Fibroblast of villous mesenchyme (primary cell): ENCODE measurements at places on chromosomes 11 and 22. TPM values are rescaled to one million over a fixed set of nuclear protein-coding genes. Genes with fewer than 3 reads are reported as not detected.

The MYO18B gene
- under 0.01 and 1.9 TPM in 2 replicates for total RNA-seq

The MB gene
- total RNA-seq = not detected in 2 replicates

The ZNF74 gene
- total RNA-seq = 10.3 and 10.8 TPM in 2 replicates

The SMDT1 gene
- total RNA-seq = 5.2 and 6.1 TPM in 2 replicates

The OR5B2 gene
- total RNA-seq = not detected in 2 replicates

The FADS3 gene
- 94.7 and 126 TPM in 2 replicates for total RNA-seq

The LINC01488 gene
- not detected in 2 replicates for total RNA-seq

The KCNJ11 gene
- not detected in 2 replicates for total RNA-seq

The PLEKHB1 gene
- under 0.01 TPM in 1 of 2 replicates, not detected in the other for total RNA-seq

The TIMM10B gene
- 44.1 and 49.7 TPM in 2 replicates for total RNA-seq

The CCDC86 gene
- total RNA-seq = 11.2 and 13.5 TPM in 2 replicates

DNA sequence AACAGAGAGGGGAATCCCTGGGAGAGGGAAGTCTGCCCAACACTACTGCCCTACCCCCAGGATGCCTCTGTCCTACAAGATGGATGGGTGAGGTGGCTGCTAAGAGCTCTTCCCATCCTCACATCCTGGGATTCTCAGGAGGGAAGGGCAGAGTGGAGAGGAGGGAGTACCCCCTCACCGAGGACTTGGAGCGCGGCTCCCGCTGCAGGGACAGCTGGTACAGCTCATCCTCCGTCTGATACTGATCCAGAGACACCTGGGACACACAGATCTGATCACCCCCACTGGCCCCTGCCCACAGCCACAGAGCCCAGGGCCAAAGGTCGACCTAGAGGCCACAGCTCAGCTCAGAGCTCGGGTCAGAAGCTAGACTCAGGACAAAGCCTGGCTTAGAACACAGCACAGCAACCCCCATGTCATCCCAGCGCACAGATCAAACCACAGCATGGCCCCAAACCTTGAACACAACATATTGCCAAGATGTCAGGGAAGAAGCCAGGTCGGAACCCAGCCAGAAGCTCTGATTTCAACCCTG, 8.2 kb downstream of the RASGRP2 start:
- no peak for DNase-seq

DNA sequence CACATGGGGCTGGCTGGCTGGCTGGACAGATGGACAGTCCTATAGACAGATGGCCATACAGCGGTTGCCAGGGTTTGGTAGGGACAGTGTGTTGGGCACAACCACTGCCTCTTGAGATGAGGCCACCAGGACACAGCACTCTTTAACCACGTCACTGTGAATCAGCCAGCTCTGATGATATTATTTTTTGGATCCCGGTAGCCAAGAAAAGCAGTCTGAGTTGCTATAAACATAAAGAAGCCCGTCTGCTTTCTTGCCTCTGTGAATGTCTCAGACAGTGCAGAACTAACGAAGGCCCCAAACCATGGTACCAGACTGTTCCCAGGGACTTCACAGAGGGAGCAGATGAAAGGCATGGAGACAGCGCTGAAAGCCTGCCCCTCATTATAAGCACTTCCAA, 115.9 kb upstream of the CSNK2A3 start:
- no peak for DNase-seq

DNA sequence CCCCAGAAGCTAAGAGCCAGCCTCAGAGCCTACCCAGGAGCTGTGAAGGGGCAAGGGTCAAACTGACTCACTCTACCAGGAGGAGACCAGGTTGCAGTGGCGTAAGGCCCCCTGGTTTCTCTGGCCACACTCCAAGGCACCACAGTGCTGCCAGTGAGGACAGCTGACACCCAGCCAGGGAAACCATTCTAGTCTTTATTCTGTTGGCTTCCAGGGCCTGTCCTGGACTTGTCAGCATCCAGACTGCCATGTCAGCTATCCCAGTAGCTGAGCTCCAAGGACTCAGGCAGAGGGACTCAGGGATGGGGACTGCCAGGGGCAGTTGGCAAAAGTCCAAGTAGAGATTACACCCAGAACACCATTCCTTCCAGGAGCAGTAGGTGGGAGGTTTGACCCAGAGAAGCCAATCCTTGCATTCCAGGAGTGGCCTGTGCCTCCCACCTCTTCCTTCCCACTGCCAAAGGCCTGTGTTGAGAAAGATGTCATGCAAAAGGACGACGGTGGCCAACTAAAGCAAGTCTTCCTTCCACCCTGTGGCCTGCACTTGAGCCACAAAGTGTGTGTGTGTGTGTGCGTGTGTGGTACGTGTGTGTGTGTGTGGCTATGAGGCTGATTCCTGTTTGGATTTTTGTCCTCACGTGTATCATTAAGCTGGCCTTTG, 3.6 kb upstream of the MAPK8IP1 start:
- peak; percentile 16 for DNase-seq

DNA sequence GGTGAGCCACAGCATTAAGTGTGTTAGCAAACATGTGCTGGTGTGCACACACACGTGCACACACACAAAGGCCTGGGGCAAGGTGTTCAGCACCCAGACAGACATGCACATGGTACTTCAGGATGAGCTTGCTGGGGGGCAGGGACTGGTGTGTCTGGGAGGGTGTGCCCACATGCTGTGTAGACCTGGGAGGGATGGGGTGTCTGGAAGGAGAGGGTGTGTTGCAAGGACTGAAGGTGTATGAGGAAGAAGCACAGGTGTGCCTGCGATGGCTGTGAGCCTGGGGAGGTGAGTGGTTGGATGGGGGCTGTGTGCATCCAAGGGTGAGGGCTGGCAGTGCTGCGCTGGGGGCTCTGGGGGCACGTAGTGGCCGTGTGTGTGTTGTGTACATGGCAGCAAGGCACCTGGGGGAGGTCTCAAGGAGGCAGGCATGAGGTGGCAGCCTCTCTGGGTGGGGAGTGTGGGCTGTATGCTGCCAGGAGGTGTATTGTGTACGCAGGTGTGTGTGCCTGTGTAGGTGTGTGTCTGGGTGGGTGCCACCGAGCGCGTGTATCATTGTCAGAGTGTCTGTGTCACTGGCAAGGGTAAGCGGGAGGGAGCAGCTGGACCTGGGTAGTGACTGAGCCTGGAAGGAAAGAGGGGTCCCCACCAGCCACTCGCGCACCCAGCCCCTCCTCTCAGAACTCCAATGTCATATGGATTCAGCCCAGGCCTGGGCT, 2.2 kb downstream of the NRXN2 start:
- no peak for DNase-seq

DNA sequence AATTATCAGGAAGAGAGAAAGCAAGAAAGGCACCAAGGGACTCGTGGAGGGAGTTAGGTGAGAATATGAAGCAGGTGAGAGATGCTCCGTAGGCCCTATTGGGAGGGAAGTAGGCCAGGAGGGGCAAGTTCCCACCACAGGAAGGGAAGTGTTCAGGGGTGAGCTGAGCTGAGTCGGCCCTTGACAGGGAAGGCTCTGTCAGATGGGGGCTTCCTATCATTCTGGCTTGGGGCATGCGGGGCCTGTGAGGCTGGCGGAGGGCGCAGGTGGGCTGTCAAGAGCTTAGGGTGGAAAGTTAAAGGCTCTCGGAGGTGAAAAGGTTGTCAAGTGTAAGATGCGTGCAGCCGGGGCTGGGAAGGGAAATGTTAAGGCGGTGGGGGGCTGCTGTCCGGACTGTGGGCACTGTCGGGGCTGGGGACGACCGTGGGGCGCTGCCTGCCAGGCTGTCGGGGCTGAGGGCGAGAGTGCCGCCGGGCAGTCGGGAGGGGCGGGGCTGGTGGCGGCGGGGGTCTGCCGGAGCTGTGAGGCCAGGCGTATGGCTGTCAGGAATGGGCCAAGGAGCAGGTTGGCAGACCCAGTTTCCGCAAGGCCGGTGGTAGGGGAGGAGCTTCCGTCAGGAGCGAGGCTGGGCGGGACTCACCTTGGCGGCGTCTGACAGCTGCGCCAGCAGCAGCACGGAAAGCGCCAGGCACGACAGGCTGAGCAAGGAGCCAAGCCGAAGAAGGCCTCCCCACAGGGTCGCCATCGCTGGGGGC, 496 bp downstream of the TMEM9B start:
- no peak for DNase-seq

- no peak for DNase-seq
Measured at GRCh38 chr22:43482318-43482625, 70.5 kb downstream of the MPPED1 start.

GRCh38 chr22:22872722-22873708, 14.6 kb upstream of the IGLL5 start:
- no peak for DNase-seq

- DNase-seq = no peak
Measured at GRCh38 chr11:44701276-44701675, 25.5 kb upstream of the TSPAN18 start.

DNA sequence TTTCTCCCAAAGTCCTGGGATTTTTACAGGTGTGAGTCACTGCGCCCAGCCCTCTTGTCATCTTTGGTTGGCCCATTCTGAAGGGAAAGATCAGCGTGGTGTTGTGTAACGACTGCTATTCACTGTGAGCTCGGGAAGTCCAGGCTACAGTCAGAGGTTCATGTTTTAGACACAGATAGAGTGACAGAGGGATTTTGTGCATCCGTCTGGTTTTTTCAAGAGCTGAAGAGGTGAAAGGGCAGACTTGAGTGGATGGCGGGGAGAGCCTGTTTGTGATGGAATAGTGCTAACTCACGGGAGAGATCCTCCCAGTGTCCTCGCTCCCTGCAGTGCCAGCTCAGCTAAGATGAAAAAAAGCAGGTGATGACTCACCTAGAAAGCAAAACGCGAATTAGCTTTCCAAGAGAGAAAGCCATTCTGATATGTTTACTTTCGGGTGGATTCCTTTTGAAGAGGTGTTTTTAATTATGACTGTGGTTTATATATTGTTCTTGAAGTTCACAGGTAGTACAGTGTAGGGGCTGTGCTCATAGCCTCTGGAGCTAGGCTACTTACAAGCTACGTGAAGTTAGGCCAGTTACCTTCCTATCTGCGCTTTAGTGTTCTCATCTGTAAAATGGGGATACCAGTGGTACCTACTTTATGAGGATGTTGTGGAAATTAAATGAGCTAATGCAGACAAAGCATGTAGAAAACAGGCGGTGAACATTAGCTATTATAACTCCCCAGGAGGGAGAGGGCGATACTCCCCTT, 67.2 kb downstream of the C11orf91 start:
- peak; percentile 45 for DNase-seq

GRCh38 chr11:124405581-124405980, 6.8 kb upstream of the OR8B3 start:
- DNase-seq = no peak

DNA sequence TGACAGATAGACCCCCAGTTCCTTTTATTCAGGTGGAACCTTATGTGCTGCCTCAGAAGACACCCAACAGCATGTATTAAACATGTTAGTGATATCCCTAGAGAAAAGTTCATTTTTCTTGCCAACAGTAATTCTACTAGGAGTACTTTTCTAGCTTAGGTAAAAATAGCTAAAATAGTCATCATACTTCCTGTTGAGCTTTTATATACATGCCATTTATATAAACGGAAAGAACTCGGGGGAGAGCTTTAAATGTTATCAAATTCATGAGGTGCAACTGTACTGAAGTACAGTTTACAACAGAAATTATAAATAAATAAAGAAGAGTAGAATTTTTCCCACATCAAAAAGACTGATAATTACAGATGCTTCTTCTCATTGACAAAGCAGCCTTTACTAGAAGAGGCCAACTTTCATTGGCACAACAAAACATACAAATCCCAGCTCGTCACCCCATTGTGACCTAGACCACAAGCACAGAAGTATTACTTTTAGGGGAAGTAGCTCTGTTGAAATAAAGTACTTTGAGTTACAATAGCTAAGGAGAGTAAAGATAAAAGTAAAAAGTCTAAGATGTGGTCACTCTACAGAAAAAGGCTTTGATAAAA, 59.1 kb upstream of the POU2AF2 start:
- DNase-seq = no peak

- DNase-seq = peak; percentile 45
Measured at GRCh38 chr22:43151251-43152002, at the start of gene TSPO. Gene TSPO (plus strand): TSS chr22:43151559. CDS start chr22:43159239, 7,680 bp downstream.

DNA sequence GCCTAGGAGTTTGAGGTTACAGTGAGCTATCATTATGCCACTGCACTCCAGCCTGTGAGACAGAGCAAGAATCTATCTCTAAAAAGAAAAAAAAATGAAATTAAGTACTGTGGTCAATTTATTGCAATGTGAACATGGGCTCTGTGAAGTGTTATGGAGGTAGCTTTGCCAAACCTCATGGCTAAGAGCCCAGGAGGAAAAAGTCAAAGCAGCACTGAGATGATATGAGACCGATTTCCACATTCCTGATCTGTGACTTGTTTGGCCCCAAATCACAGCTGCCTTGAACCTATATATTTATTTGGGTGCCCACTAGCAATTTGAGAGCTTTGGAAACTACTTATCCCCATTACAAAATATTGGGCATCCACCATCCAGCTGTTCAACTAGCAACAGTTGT, 29.8 kb upstream of the TMEM135 start:
- peak; percentile 16 for DNase-seq

GRCh38 chr11:15617126-15617525, 502.4 kb downstream of the INSC start:
- DNase-seq = no peak

- no peak for DNase-seq
Measured at GRCh38 chr11:102676084-102676483, 29.5 kb downstream of the MMP27 start.

DNA sequence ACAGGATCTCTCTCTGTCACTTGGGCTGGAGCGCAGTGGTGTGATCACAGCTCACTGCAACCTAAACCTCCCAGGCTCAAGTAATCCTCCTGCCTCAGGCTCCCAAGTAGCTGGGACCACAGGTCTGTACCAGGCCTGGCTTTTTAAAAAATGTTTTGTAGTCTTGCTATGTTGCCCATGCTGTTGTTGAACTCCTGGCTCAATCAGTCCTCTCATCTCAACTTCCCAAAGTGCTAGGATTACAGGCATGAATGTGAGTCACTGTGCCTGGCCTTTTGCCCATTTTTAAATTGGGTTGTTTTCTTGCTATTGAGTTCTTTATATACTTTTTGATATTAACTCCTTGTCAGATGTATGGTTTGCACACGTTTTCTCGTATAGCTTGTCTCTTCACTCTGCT, 33.0 kb upstream of the PITPNB start:
- DNase-seq = peak; percentile 77

DNA sequence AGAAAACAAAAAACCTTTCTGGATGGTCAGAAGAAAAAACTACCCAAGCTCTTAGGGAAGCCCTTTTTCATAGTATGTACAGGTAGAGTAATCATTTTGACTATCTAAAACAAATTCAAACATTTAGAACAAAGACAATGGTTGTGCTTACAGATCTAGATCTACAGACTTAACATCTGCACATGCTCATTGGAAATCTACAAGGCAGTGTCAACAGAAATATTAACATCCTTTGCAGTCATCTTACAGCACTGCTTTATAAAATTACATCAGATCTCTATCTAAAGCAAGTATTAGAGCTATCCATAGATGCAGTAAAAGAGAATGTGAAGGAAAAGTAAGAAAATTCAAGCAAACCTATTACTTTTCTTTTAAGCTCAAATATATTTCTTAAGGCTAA, 110.3 kb downstream of the CADM1 start:
- no peak for DNase-seq

- no peak for DNase-seq
Measured at GRCh38 chr11:46381819-46382645, 563 bp downstream of the MDK start.

GRCh38 chr22:36348760-36349159, 39.0 kb downstream of the MYH9 start:
- no peak for DNase-seq

- peak; percentile 91 for DNase-seq
Measured at GRCh38 chr11:6618117-6619003, 862 bp downstream of the TPP1 start.

GRCh38 chr11:59135648-59136461, 6.8 kb upstream of the FAM111A start:
- DNase-seq = peak; percentile 74

- no peak for DNase-seq
Measured at GRCh38 chr22:18144105-18144504, 5.9 kb upstream of the USP18 start.

GRCh38 chr11:1530686-1531448, 41.2 kb downstream of the DUSP8 start:
- no peak for DNase-seq

GRCh38 chr11:74033046-74033445, 24.2 kb upstream of the UCP3 start:
- no peak for DNase-seq
